ENCODE measurements at places on chromosomes 5 and 9.

DNA sequence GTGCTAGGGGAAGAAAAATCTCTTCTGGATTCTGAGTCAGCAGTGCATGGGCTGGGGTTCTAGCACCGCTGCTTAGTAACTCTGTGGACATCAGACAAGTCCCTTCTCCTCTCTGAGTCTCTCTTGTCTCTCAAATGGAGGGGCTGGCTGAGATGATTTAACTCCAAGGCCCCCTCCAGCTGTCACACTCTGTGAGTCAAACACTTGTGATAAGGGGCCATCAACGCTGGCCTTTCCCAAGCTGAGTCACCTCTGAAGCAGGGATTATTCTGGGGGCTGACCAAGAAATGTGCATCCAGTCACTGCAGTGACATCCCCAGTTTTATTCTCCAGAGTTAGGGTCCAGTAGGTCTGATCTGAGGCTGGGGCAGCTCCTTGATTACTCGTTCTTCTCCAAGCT, 110.4 kb upstream of the ZNF462 start:
- DNase-seq = no peak

DNA sequence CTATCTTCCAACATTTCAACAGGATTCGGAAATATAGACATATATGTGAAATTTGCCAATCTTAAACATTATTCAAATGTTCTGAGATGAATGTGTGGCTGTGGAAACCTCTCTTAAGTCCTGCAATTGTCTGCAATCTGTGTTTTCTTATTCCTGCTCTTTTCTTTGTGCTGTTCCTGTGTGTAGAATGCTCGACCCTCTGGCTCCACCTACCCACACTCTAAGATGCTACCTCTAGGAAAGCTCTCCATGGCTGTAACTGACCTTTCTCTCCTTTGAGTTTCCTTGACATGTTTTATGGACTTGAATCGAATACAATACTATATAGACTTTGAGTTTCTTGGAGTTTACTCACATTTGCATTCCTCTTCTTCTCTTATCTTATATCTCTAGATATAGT, 120.6 kb upstream of the ASTN2 start:
- DNase-seq = no peak

GRCh38 chr5:160516696-160517530, 95.3 kb downstream of the PTTG1 start:
- DNase-seq = no peak

GRCh38 chr5:168570490-168571328, 8.5 kb downstream of the PANK3 start:
- DNase-seq = no peak

Measured in memory B cell (primary cell).